ENCODE measurements at places on chromosomes 7 and 10.

DNA sequence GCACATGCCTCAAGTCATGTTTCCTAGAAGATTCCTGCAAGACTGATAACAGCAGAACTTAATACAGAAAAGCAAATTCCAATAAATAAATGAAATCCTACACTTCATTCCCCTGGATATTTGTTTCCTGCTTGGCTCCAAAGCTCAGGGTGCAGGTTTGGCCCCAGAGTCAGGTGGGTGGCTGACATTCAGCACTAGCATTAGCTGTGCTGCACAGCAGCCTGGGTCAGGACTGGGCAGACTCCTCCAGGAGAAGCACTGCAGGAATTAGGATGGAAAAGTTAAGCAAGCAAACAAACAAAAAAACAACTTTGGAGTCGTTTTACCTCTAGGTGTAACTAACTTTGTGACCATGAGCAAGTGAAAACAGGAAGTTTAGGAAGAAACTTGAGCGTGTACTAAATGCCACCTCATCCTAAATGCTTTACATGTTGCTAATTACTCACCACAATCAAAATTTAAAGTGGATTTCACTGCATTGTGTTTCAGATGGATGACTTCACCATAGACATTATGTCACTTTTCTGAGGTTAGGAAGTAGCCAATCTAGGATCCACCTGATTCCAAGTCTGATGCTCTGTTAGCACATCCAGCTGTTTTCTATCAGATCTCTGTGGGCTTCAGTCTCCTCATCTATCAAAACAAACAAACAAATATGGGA lies 239.4 kb downstream of the C7orf25 start:
- no peak for DNase-seq

- no peak for DNase-seq
Measured at GRCh38 chr10:23433701-23434100, 5.2 kb upstream of the OTUD1 start.

DNA sequence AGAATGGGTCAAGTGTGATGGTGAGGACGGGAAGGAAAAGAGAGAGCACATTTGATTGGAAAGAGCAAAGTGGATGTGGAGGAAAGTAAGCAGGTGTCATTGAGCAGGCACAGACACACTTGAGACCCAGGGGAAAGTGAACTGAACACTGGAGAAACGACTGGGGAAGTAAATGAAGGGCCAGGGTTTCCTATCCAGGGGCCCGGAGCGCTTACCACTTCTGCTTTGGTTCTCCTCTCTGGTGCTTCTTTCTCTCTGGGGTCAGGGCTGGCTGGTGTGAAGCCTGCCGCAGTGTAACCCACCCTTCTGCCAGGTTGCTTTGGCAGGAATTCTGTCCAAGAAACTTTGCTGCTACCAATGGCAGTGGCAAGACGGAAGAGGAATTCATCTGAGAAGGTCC lies 219.3 kb downstream of the SKAP2 start:
- no peak for DNase-seq

DNA sequence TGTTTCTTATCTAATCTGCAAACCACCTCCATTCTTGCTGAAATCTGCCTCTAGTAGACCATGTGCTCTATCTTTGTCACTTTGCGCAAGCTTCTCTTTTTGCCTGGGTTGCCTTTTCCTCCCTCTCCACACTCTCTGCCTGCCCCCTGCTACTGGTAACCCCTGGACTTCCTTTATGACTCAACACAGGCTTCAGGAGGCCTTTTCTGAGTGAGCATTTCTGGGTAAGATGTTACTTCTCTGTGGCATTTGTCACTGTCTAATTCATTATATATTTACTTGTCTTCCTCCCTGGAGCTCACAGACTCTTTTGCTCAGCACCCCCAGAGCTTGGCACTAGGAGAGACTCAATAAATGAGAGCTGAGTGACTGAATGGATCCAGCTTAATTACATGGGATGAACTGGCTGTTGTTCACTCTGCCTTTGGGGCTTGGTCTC lies 8.4 kb downstream of the GOLGA7B start:
- DNase-seq = no peak

DNA sequence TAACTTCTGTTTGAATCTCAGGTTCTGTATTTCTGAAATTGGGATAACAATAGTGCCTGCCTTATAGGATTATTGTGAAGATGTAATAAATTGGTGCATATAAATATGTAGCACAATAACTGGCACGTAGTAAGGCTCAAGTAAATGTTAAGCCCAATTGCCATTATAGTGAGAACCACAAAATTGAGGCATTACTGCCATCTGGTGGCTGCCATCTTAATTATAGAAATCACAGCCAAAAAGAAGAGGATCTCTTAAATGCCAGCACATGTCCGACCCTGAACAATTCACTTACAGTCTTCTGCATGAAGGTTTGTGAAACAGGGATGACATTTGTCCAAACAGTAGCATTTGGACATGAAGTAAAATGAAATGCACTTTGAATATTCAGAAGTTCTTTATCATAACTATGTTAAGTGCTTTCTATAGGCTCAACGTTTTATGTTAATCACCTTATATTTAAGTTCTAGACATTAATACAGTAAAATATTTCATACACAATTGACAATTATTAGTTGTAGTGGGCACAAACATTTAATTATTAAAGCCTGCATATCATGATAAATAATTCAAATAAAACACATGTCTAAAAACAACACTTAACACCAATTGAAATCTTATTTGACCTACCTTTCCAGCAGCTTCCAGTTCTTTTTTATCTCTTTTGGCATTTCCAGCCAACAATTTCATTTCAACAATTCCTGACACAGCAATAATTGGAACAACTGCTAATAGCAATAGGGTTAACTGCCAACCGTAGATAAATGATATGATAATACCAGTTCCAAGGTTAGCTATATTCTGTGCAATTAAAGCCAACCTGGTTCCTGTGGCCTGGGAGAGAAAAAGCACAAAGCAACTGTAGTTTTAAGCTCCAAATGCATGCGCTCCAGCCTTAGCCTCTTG lies 58.5 kb downstream of the ABCB4 start:
- peak; percentile 55 for DNase-seq

DNA sequence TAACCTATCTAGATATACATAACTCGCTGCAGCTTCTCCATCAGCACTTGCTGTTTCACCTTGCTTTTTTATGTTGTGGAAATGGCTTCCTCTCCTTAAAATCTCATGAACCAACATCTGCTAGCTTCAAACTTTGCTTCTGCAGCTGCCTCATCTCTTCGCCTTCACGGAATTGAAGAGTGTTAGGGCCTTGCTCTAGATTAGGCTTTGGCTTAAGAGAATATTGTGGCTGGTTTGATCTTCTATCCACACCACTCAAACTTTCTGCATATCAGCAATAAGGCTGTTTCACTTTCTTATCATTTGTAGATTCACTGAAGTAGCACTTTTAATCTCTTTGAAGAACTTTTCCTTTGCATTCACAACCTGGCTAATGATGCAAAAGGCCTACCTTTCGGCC lies 49.2 kb upstream of the AGR3 start:
- no peak for DNase-seq

GRCh38 chr10:74903491-74903890 lies 77.1 kb downstream of the KAT6B start:
- DNase-seq = no peak

- no peak for DNase-seq
Measured at GRCh38 chr7:119620769-119621168, 652.2 kb upstream of the KCND2 start.

DNA sequence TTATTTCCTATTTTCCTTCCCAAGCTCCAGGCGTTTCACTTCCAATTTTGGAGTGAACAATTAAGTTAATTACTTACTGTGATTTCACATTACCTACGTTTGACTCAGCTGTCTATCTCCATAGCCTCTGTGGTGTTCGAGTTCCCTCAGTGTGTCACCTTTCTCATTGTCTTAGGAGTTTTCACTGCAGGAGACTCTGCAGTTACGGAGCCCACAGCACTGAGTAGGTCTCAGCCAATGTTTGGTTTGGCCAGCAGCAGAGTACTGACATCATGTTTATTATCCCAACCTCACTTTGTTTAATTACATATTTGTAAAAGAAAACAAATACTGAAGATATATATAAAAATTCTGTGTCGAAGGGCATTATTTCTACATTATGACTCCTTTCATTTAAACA lies 1123.9 kb downstream of the CNTNAP2 start:
- no peak for DNase-seq

DNA sequence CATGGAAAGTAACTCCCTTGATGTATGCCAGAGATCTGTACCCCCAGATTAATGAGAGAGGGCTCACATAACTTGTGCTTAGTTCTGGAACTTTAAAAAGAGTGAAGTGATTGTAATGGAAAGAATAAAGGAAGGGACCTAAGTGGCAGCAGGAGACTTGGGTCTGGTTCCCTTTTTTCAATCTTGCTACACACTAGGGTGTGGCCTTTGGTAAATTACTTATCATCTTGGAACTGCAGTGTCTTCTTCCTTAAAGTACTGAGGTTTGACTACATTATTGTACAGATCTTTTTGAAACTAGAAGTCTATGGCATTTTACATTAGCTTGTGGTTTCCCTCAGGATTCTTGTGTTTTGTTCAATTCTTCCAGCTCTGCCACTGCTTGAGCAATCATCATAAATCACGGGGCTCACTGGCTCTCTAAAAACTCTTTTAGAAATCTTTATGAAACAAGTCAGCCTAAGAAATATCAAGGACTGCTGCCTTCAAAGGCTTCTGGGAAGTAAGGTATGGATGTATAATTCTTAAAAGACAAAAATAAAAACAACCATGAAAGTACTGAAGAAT lies 22.5 kb upstream of the CHRM2 start:
- no peak for DNase-seq

DNA sequence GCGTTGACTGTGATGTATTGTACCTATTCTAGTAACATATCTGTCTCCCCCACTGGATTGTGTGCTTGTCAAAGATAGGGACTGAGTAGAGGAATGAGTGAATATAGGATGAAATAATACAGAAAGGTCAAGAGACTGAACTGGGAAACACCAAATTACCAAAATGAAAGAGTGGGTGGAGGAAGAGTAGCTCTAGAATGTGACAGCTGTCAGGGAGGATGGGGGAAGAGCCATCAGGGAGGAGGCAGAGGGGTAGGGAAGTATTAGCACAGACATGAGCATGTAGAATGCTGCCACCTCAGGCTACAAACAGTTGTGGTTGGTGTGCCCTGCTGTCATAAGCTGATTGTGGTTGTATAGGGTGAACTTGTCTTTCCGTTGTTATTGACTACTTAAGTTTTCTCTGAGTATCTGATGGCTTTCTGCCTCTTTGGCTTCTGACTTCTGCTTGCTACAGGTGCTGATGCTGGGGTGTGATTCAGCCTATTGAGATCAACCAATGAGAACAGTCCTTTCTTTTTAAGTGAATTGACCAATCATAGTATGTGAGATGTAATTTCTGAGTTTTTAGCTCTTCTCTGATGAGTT lies 5.6 kb downstream of the CCSER2 start:
- DNase-seq = peak; percentile 39

Measured in fibroblast of skin of back (primary cell).